ENCODE measurements at places on chromosomes 3 and 15. TPM values are rescaled to one million over a fixed set of nuclear protein-coding genes. Genes with fewer than 3 reads are reported as not detected.

DNA sequence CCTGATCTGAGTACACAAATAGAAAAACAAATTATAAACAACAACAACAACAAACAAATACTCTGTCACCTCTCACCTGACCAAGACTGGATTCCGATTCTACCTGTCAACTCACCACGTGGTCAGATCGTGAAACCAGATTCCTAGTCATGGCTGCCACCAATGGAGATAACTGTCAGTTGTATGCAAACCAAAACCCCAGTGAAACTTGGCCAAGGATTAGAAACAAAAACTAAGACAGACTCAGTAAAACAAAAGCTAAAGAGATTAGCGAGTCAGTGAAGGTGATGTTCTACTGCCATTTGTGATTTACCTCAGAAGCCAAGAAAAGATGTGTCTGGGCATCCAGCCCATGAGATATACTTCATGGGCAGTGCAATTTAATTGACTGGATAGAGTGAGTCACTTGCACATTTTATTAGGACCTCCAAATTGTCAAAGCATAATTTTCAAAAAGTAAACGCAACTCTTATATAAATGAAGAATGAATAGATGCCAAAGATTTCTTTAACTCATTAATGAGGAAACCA is 31.1 kb downstream of the PHLDB2 start:
- no peak for DNase-seq

DNA sequence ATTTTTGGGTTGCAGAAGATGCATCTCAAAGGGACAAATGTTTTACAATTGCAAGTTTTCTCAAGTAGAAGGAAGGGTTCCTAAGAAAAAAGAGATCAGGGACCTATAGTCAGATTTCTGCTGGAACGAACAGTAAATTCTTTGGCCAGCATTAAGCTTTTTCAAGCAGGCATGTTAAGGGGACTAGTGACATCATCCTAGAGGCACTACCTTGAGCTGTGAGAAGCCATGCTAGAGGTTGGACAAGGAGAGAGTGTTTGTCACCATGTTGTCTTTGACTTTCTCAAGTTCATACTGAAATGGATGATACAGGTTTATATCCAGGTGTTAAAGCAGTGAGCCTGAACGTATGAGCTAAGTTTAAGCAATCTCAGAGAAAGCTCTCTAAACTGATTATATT is 85.2 kb upstream of the WDR72 start:
- DNase-seq: no peak

DNA sequence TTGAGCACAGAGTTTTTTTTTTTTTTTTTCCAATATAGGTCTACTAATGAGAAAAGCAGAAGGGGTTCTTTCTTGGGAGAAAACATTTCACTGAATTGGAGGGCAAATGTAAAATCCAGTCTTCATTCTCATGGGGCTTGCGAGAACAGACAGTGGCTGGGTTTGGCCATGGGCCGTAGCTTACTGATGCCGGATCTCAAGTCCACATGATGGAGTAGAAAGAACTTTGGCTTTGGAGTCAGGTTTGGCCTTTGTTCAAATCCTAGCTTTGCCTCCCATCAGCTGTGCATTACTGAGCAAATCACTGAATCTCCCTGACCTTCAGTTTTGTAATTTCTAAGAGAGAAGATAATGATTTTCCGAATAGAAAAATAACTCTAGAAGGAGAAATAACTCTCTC is 59.7 kb downstream of the LMCD1 start:
- DNase-seq: no peak

DNA sequence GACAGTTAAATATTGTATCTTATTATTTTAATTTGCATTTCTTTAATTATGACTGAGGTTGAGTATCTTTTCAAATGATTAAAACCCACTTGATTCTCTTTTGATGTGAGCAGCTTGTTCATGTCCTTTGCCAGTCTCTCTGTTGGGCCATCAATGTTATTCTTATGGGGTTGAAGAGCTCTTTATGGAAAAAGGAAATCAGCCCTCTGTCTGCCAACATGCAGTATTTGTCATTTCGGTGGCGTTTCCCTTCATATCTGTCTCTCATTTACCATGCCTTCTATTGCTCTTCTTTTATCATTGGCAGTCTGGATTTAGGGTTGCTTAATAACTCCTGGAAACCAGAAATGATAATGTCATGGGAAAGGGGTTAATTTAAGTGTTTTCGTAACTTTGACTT is 340.7 kb upstream of the DNAJC19 start:
- no peak for DNase-seq

The CYP1A2 gene
- total RNA-seq: not detected

The TAMM41 gene
- total RNA-seq: 13.7 TPM

The SAMD7 gene
- total RNA-seq: not detected

Measured in Karpas-422 (cell line).